Small intestine (tissue), 16 donors: ENCODE measurements at places on chromosomes 3 and 15.
A peak's percentile ranks its signal among the peaks of the same experiment; 100 is the strongest.

DNA sequence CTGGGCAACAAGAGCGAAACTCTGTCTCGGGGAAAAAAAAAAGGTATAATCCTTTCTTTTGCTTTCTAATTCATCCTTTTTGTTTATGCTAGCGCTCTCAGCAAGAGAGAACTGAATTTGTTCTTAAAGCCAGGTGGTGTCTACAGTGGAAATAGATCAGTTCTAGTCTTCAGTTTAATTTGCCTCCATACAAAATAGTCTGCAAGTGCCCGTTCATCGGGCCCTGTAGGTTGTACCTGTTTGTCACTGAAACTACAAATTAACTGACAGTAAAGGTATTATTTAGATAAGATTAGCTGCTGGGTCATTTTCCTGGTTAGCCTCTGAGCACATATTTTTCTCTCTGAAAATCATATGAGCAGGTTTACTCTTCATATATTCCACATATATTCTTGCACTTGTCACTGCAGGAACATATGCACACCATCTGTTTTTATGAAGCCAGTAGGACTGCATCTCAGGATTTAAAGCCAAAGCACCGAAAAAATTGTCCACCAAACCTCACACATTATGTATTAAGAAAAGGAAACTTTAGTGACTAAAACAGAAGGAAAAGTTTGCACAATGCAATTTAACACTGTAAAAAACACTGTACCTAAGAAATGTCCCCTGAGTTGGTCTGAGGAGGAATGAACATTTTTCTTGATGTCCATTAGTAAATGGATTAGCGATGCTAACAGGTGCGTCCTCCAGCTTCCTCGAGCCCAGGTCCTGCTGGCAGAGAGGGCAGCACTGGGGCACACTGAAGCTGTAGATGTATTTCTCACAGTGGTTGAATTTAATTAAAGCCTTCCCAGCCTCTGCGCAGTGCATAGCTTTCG lies 437 bp downstream of the MKRN2OS start:
- H3K36me3 ChIP-seq: peaks cover 3% of the 10 kb centered on the region
- H3K4me3 ChIP-seq: no peak overlapping the region
- peak overlapping the region; percentile 69 for H3K27ac ChIP-seq
- H3K27me3 ChIP-seq: no peaks in the 10 kb centered on the region
- DNase-seq: no peak
- no peaks in the 10 kb centered on the region for H3K4me1 ChIP-seq

DNA sequence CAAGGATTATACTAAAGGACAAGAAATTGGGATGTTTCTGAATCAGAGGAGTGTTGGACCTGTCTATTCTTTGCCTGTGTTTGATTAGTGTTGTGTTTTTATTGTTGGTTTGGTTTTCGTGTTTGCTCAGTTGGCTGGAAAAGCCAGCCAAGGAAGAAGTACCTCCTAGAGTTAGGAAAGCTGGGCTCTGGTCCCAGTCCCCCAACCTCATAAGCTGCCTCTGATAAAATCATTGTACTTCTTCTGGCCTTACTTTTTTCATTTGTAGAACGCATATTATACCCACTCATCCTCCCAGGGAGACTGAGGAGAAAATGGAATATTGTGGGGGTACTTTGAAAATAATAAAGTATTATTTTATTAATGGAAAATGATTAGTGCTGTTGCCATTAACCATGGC lies 177.4 kb upstream of the TRIM42 start:
- no peaks in the 10 kb centered on the region for H3K27me3 ChIP-seq
- no peak overlapping the region for H3K4me3 ChIP-seq
- no peak for DNase-seq
- H3K27ac ChIP-seq: no peak overlapping the region

DNA sequence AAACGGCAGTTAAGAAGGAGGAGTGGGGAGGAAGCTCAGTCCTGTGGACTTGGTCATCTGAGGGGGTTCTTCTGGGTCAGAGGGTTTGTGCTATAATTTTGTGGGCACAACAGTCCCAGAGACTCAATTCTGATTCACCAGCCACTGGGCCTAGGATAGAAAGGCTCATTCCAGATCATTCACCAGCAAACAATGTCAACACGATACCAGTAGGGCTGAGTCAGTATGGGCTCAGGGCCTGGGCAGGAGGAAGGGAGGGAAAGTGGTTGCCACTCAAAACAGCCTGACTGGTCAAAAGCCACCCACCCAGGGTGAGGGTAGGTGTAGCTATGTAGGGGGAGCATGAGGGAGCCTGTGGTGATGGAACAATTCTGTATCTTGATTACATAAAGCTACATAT lies 86.9 kb upstream of the MEX3B start:
- peaks cover 7% of the 10 kb centered on the region for H3K36me3 ChIP-seq
- H3K27ac ChIP-seq: no peak overlapping the region
- H3K4me1 ChIP-seq: no peaks in the 10 kb centered on the region
- DNase-seq: no peak
- H3K4me3 ChIP-seq: no peak overlapping the region
- no peaks in the 10 kb centered on the region for H3K27me3 ChIP-seq

DNA sequence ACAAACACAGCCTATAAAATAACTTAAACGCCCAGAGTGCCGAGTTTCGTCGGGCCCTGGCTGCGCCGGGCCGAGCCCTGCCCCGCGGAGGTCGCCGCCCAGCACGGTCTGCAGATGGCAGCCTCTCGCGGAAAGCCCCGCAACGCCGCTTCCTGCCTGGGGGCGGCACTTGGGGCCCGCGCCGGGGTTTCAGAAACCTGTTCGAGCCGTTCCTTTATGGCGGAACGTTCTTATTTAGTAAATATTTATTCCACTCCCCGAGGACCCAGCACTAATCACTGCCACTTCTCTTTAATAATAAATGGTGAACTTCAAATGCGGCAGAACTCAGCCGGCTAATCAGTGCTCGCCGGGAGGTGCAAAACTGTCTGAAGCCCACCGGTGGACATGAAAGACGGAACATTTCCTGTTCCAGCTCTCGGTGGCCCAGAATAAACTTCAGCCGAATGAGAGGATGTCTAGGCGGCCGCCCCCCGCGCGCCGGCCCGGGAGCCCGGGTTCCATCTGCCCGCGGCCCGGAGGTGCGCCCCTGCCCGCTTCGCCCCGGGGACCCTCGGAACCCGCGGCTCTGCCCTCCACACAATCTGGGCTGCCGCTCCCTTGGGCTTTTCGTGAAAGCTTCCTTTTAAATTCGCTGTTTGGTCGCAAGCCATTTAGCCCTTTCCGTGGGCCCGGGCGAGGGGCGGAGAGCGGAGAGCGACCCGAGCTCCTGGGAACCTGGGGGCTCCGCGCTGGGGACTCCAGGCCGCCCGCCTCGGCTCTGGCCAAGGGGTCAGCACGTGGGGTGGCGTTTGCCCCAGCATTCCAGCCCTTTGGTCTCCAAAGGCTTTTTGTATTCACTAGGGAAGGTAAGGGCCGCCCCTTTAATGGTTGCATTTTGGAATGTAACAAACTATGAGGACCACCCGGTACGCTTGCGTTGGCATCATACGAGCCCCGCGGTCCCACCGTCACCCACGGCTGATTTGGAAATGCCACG lies 110.8 kb upstream of the ATP11B start:
- H3K27ac ChIP-seq: no peak overlapping the region
- H3K27me3 ChIP-seq: no peaks in the 10 kb centered on the region
- H3K4me1 ChIP-seq: peaks cover 3% of the 10 kb centered on the region
- DNase-seq: peak; percentile 81

- no peak overlapping the region for H3K4me3 ChIP-seq
- H3K27me3 ChIP-seq: no peaks in the 10 kb centered on the region
- H3K27ac ChIP-seq: no peak overlapping the region
- peak; percentile 14 for DNase-seq
- no peaks in the 10 kb centered on the region for H3K4me1 ChIP-seq
These were observed 97.2 kb upstream of the FLNB start for GRCh38 chr3:57910990-57911389.

GRCh38 chr3:42612217-42612616 lies 11.7 kb downstream of the NKTR start:
- no peaks in the 10 kb centered on the region for H3K4me1 ChIP-seq
- H3K27ac ChIP-seq: no peak overlapping the region
- H3K4me3 ChIP-seq: no peak overlapping the region

- H3K4me3 ChIP-seq: no peak overlapping the region
- H3K4me1 ChIP-seq: peaks cover 3% of the 10 kb centered on the region
- no peak overlapping the region for H3K27ac ChIP-seq
These were observed 5.1 kb downstream of the SLC41A3 start for GRCh38 chr3:126078866-126079265.

- H3K4me1 ChIP-seq: no peaks in the 10 kb centered on the region
- no peak within 1 kb of the TSS for H3K27ac ChIP-seq
- peak within 1 kb of the TSS; percentile 83 for H3K4me3 ChIP-seq
- H3K27me3 ChIP-seq: peaks cover 5% of the 10 kb centered on the region
These were observed at the start of gene ZNF502 for GRCh38 chr3:44712455-44713075. ZNF502 (plus strand) TSS chr3:44712660; CDS start chr3:44720262, 7,602 bp downstream.

GRCh38 chr3:122100083-122100482 lies 44.9 kb downstream of the CD86 start:
- no peaks in the 10 kb centered on the region for H3K36me3 ChIP-seq
- no peaks in the 10 kb centered on the region for H3K27me3 ChIP-seq
- no peak overlapping the region for H3K27ac ChIP-seq
- no peak for DNase-seq

- DNase-seq: no peak
- no peaks in the 10 kb centered on the region for H3K27me3 ChIP-seq
- H3K27ac ChIP-seq: no peak overlapping the region
- H3K4me1 ChIP-seq: no peaks in the 10 kb centered on the region
- H3K4me3 ChIP-seq: no peak overlapping the region
- H3K36me3 ChIP-seq: peaks cover 4% of the 10 kb centered on the region
These were observed 47.4 kb downstream of the SLC15A2 start for GRCh38 chr3:121941592-121941991.

GRCh38 chr15:66749841-66750575 lies 48.0 kb downstream of the SMAD6 start:
- no peak for DNase-seq
- peaks cover 3% of the 10 kb centered on the region for H3K4me1 ChIP-seq
- H3K27me3 ChIP-seq: no peaks in the 10 kb centered on the region
- H3K27ac ChIP-seq: no peak overlapping the region

GRCh38 chr3:177816667-177817208 lies 619.5 kb upstream of the TBL1XR1 start:
- H3K27ac ChIP-seq: no peak overlapping the region
- H3K4me1 ChIP-seq: no peaks in the 10 kb centered on the region
- H3K4me3 ChIP-seq: no peak overlapping the region
- no peaks in the 10 kb centered on the region for H3K36me3 ChIP-seq
- no peaks in the 10 kb centered on the region for H3K27me3 ChIP-seq

- no peak overlapping the region for H3K4me3 ChIP-seq
- H3K4me1 ChIP-seq: no peaks in the 10 kb centered on the region
- H3K27ac ChIP-seq: no peak overlapping the region
- no peaks in the 10 kb centered on the region for H3K36me3 ChIP-seq
These were observed 597.0 kb downstream of the SQOR start for GRCh38 chr15:46231786-46232185.

DNA sequence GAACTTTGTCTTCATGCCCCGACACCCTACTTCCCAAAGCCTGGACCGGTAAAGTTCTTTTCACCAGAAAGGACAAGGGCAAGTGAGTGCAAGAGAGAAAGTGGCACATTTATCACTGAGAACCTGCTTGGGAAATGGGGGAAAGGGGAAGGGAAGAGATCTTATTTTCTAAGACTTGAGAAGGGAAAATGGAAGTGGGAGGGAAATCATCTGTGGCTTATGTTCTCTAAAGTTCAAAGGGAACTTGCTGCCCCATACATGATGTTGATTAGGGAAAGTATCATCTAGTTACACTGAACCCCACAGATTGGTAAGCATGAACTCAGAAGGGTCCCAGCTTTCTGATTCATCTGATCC lies 199.5 kb upstream of the LPP start:
- H3K27me3 ChIP-seq: no peaks in the 10 kb centered on the region
- peak; percentile 7 for DNase-seq
- H3K27ac ChIP-seq: no peak overlapping the region
- no peaks in the 10 kb centered on the region for H3K36me3 ChIP-seq

GRCh38 chr3:107263269-107264021 lies 113.8 kb upstream of the CCDC54 start:
- no peak overlapping the region for H3K4me3 ChIP-seq
- H3K27me3 ChIP-seq: no peaks in the 10 kb centered on the region
- H3K4me1 ChIP-seq: no peaks in the 10 kb centered on the region
- no peak overlapping the region for H3K27ac ChIP-seq
- no peak for DNase-seq
